ENCODE measurements at places on chromosomes 2 and 18.

DNA sequence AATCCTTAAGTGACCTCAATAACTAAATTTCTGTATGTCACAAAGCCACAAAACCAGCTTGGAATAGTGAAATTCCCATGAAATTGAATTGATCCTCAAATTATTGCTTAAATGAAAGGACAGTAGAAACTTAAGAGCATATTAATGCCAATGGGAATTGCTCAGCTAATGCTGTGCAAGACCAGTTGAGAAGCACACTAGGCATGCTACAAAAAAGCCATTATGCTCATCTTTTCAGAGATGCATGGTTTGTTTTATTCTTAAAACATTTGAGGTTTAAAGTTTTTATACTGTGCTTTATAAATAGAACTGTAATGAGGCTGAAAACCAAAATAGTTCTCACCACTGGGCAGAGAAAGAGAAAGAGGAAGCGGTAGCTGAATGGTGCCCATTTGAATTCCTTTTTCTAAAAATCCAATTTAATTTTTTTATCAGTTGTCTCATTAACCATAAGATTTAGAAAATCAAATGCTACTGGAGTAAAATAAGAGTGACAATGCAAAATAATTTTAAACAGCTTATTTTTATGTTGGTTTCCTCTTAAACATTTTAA, 98.6 kb downstream of the LNPK start:
- DNase-seq = no peak

GRCh38 chr2:127511090-127511695, 15.1 kb downstream of the IWS1 start:
- DNase-seq = no peak

DNA sequence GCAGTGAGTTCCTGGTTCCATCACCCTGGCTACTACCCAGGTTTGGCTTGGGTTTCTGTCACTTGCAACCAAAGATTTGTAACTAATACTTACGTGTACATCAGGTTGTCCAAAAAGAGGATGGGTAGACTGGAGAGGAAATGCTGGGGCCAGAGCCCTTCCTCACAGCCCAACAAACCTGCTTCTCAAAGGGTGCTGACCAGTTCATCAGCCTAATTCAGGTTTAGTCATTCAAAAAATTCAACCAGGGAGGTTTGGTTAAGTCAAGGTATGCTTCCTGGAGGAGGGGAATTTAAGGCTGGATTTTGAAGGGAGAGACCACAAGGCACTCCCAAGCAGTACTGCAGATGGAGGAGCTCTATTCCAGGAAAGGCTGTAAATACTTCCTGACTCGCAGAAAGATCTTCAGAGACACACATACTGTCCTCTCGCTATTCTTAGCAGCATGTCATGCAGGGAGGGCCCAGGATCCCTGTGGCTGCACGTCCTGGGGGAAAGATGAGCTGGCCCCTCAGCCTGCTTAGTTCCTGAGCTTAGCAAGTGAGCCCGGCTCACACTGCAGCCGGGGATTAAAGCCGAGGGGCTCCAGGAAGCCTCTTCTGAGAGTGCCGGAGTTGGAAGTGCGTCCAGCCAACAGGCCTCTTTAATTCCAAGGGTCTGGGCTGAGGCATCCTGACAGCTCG, 40.0 kb upstream of the BIN1 start:
- DNase-seq = no peak

DNA sequence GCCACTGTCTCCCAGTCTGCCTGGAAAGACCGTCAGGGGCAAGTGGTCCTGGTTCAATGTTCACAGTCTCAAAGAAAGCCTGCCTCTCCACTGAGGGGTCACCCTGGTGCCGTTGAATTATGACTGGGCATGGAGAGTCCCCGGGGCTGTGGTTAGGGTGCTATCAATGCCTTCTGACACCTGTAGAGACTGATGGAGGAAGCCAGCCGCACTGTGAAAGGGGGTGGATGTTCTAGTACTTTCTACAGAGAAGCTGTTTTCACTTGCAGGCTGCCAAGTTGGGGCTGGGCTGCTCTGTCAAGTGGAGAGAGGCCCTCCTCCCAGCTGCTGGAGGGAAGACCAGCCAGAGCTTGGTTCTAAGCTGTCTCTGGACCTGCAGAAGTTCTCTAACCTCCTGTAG, 80.5 kb downstream of the BCL2L11 start:
- no peak for DNase-seq

GRCh38 chr2:168993538-168993937, 37.6 kb downstream of the ABCB11 start:
- no peak for DNase-seq

GRCh38 chr18:42113529-42114191, 158.6 kb downstream of the PIK3C3 start:
- no peak for DNase-seq

DNA sequence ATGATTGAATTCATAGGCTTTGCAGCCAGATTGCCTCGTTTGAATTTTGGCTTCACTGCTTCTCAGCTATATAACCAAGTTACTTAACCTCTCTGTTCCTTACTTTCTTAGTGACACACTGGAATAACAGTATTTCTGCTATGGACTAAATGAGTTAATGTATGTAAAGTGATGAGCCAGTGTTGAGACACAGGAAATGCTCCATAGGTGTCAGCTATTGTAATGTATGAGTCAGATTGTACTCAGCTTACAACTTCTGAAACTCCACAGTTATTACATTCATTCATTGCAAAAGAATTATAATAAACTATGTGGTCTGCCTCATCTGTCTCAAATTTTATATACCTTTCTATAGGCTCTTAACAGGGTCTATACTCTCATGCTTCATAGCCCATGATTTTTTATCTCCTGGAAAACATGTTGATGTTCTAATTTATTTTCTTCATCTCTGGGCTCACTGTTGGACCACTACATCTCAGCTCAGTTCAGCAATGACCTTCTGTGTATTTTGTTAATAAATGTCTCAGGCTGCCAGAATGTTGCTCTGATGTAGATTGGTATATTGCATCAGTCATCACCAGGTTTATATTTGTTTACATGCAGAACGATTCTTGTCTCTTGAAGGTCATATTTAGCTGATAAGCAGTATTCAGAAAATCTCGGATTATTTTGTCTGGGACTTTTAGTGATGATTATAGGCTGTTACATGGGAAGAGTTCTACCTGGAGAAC, 76.2 kb downstream of the MAP3K20 start:
- no peak for DNase-seq

DNA sequence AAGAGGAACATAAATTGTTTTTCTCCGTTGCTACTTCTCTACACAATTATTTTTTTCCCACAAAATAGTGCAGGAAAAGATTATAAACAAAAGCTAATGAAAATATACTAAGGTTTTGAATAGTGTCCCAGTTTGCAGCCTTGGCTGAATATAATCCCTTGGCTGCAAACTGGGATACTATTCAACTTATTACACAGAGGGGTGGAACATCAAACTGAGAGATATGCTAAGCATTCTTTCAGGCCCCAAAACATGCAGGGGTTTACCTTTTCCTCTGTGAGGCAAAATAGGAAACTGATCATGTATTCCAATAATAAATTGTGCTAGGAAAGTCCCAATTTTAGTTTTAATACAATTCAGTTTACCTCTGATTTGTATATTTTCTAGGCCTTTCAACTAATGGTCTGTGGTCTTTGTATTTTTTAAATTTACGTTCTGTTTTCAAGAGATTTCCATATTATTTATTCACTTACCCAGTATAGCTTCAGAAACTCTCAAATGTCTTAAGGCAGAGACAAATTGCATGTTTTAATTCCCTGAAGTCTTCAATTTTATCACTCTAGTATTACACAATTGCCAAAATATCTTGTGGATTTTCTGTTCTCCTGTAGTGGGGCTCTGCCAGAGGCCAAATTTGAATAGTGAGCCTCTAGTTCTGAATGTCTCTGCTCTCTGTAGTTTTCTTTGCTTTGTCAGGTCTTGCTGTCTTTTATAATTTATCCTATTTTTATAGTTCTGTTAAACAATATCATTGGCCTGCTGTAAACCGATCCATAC, 63.9 kb downstream of the PPP1R1C start:
- DNase-seq = no peak

GRCh38 chr18:59907660-59908059, 7.9 kb downstream of the PMAIP1 start:
- DNase-seq = no peak

- no peak for DNase-seq
These were observed 210.9 kb upstream of the PKDCC start for GRCh38 chr2:41836948-41837347.

- DNase-seq = no peak
These were observed 5.6 kb upstream of the SP9 start for GRCh38 chr2:174328961-174329715.

DNA sequence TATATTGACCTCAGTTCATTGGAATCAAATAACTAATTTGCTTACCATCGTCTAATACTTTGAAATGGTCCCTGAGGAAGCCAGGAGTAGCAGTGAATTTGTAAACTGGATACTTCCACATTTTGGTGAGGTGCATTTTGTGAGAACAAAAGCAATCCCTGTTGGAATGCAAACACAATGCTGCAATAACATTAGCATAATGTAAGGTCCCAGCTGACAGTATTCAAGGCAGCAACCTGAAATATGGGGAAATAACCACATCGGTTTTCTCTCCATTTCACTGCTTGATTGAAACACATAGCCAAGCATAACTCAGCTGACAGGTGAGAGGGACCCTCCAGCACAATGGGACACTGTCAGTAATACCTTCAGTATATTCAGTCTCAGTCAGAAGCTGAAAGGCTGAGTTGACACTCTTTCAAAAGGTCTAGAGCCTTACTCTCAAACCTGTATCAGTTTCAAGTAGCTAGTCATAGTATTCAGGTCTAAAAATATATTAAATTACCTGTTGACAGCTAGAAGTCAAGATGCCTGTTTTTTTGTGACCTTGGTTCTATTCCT, 1311.9 kb upstream of the NRXN1 start:
- DNase-seq = no peak

GRCh38 chr2:12835733-12836132, 119.0 kb downstream of the TRIB2 start:
- DNase-seq = no peak

DNA sequence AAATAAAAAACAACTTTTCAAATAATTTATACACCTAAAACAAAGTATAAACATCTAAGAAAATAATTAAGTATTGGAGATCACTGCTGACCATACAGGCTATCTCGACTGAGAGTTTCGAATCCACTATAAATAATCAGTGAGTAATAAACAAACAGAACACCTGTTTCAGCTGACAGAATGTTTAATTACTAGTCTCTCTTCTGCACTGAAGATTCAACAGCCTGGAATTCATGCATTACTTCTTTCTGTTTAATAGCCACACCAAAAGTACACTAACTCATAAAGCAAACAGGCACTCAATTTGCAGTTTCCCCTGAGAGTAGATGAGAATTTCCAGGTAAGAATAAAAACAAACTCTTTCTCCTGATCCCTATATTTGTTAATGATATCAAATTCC, 138.5 kb downstream of the RBMS1 start:
- DNase-seq = no peak

GRCh38 chr2:86301009-86301408, 36.4 kb downstream of the REEP1 start:
- DNase-seq = peak; percentile 20

DNA sequence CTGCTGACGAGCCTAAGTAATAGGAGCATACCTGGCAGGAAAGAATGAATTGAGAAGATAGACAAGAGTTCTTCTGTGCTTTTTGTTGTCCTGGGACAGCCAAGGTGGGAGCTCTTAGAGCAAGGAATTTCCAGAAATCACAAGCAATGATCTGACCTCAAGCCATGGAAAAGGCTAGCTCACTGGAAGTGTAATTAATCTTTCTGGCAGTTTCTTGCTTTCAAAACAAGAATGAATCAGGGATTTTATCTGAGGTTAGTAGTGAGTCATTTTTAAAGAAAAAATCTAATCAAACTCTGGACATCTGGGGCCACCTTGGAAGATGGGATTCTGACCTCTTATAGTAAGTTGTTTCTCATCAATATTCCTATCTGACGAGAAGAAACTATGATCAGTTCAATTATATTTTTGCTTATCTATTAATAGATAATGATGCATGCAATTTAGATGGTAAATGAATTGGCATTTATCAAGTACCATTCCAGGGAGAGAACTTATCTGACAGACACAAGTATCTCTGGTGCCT, 98.0 kb downstream of the ADCYAP1 start:
- no peak for DNase-seq

GRCh38 chr2:101188683-101189405, 37.7 kb upstream of the TBC1D8 start:
- no peak for DNase-seq

- no peak for DNase-seq
These were observed 95.6 kb downstream of the HDAC4 start for GRCh38 chr2:239305222-239305575.

- DNase-seq = no peak
These were observed 69.1 kb downstream of the NAB1 start for GRCh38 chr2:190717764-190718651.

- no peak for DNase-seq
These were observed 52.0 kb downstream of the FHOD3 start for GRCh38 chr18:36349552-36349951.

DNA sequence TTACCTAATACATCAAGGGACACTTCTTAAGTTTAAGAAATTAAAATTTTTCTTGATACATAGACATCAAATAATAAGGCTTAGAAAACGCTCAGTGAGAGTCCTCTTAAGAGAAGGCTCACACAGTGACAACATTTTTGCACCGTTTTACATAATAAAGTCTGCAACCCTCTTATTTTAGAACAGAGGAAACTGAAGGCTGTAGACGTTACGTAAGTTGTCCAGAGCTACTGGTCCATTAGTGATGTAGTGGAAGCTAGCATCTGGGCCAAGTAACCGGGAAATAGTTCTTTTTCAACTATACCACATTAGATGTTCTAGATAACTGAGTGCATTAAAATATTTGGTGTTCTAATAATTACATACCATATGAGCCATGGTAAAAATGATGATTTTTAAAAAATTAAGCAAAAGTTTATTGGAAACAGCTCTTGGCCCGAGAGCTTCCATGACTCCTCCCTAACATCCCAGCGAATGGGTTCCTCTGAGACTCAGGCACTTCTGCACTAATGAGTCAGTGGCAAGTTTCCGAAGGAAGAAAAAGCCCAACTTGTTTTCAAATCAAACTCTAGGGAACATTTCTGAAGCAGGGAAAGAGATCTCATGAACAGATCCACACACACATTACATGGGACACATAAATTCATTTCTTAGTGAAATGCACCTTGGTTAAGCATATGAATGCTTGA, 232.6 kb upstream of the PXDN start:
- no peak for DNase-seq

DNA sequence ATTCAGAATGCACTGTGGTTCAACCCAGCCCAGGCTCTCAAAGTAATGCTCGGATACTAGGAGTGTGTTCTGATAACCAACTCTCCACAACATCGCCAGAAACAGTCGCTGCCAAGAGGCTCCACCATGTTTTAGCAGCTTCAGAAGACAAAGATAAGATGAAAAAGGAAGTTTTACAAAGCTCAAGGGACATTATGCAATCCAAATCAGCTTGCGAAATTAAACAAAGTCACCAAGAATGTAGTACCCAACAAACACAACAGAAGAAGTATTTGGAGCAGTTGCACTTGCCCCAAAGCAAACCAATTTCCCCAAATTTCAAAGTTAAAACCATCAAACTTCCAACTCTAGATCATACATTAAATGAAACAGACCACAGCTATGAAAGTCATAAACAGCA, 360.9 kb downstream of the XIRP2 start:
- DNase-seq = no peak

All from upper lobe of right lung (tissue), 1 donor.